Fibroblast of skin of left biceps (primary cell): ENCODE measurements at places on chromosomes 2 and 18.

GRCh38 chr2:55010915-55011314 is 39.3 kb downstream of the RTN4 start:
- no peak for DNase-seq

GRCh38 chr2:55431982-55432627 is 12.4 kb upstream of the CCDC88A start:
- DNase-seq = no peak

- DNase-seq = no peak
Measured at GRCh38 chr2:230668184-230668938, 44.3 kb upstream of the CAB39 start.

DNA sequence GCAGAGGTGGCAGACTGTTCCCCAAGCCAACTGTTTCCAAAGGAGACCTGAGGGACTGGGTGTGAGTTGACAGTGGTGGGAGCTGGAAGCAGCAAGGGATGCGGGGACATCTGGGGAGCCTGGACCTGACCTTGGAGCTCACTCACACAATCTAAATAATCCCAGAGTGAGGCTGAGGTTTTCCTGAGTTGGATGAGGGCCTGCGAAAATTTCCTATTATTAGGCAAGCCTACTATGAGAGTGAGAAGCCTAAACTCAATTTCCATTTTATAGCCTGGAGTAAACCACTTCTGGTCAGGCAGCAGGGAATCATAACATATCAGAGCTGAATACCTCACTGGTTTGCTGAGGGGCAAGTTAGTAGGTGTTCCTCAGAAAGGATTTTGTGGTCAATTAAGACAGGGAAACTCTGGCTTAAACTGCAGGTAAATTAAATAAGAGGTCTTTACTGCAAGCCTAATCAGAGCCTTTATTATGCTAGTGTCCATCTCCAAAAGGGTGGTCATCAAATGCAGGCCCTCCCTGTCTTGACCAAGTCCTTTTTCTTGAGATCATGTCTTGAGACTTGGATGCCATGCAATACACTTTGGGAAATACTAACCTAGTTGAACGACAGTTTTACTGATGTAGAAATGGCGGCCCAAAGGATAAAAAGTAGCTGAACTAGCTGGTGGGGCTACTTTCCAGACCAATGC is 1.7 kb upstream of the COX5B start:
- no peak for DNase-seq

DNA sequence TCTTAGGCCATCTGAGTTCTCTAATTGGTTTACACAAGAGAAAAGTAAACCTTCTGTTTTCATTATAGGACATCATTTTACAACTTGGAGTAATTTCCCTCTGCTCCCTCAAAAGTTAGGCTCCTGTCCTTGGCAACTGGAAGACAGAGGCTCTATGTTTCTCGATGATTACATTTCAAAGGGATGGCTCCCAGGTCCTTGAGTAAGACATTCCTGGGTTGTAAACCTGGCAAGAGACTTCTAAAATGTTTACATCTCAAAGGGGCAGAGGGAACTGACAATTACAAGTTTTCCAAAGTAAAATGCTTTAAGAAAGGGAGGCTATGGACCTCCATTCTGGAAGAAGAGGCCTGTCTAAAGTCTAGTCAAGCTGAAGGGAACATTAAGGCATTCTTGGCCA is 268.3 kb upstream of the REG3G start:
- DNase-seq = no peak

DNA sequence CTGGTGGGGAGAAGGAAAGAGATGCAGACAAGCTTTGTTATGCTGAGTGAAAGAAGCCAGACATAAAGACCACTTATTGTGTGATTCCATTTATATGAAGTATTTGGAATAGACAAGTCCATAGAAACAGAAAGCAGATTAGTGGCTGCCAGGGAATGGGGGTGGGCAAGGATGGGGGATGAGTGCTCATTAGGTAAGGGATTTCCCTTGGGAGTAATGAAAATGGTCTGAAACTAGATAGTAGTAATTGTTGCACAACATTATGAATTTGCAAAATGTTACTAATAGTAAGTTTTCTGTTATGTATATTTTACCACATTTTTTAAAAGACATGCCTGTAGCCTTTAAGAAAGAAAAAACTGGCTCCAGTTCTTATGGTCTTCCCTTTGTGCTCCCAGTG is 154.9 kb downstream of the LNPK start:
- peak; percentile 48 for DNase-seq
